ENCODE measurements at places on chromosomes 6 and 20.

- no peak for DNase-seq
Measured at GRCh38 chr6:168937054-168937453, 316.6 kb downstream of the THBS2 start.

DNA sequence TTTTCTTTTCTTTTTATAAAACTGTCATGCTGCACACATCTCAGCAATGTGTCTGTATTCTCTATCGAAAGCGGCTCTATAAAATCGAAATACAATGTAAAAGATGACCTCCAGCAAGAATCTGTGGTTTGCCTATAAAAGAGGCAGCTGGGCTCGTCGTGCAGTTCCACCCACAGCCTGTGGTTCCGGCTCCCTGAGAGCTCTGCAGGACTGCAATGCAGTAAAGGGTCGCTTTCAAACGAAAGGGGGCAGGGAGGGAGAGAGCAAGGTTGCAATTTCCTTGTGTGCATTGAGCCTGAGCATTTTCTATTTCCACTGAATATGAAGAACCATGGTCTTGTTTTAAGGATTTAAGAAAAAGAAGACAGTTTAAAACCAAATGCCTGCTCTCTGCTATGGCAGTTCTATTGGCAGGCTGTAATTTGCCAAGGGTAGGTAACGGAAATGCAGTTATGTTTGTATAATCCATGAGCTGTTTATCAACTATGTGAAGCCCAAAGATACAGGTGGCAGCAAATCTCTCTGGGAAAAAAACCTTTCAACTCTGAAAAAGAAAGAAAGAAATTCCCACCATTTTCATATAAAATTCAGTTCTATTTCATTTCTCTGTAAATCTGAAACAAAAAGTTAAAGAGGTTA, 236.5 kb downstream of the HACE1 start:
- DNase-seq, result no peak

DNA sequence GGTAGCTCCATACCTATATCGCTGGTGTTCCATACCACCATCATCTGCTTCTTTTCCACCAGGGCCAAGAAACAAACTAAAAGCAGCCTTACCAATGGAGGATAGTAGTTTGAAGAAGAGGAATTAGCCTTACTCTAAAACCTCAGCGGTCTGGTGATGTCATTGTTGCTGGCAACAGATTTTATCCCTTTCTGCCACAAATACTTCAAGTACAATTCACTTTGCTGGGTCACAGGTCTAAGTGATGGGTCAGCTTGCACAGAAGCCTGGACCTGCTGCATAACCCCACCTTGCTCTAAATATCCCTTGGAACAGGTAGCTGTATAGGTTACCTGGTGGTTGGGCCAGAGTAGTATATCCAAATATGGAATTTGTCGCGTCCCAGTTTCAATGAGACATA, 53.2 kb upstream of the THEMIS start:
- no peak for DNase-seq

DNA sequence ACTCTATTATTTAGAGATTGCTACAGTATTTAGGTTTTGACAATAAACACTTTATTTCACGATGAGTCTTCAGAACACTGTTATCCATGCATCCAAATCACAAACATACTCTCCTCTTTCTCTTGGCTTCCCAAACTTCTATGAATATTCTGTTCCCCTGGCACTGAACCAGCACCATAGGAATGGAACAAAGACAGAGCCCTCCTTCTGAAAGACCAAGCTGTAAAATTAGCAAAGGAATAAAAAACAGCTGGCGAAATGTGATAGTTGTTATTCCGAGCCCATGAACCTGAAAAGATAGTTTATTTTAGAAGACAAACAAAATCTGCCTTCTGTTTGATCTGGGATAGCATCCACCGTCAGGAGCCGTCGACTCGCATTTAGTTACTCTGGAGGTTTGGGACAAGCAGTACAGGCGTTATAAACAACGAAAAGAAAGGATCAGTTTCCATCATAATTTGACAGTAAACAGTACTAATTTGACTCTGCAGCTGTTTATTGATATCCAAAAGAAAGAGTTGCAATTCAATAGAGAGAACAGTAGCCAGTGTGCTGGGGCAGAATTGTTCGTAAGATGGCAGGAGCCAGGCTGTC, 161.4 kb downstream of the CLIC5 start:
- no peak for DNase-seq

DNA sequence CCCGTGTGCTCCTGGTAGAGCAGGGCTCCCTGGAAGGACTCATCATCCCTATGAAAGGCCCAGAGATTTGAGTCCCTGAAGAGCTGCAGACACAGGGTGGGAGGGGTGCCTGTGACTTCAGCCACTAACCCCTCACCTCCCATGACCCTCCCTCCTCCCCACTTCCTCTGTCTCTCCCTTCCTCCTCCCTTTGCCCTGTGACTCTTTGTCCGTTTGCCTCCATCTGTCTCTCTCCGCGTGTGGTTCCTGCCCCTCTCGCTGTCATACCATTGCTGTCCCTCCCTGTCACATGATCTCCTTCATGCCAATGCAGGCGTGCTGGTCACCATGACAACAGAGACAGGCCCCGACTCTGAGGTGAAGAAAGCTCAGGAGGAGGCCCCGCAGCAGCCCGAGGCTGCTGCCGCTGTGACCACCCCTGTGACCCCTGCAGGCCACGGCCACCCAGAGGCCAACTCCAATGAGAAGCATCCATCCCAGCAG, 19.0 kb downstream of the EPB41L1 start:
- no peak for DNase-seq
